ENCODE measurements at places on chromosomes 7 and 10.

GRCh38 chr7:74572301-74572979 lies 85.1 kb upstream of the GTF2I start:
- no peak for DNase-seq

DNA sequence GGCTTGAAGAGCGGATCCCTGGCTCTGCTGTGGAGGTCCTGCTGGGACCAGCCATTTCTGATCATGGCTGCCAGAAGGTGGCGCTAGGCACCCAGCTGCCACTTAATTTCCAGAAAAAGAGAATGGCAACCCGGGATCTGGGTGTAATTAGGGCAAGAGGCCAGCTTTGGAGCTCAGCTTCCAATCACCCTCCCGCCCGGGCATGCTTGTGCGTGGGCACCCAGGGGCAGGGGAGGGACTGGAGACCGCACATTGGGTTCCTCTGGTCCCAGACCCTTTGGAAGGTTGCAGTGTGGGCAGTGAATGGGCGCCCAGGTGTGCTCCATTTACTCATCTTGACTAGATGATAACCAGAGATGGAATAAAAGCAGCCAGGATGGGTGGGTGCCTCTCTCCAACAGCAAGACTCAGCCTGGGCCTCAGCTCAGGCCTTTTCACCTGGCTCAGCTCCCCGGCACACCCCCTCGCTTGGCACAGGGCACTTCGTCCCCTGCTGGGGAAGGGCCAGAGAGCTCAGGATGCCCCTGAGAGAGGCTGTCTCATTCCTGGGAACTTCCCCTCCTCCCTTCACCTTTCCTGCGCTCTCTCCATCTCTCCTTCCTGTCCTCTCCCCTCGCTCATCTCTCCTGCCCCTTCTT lies 14.7 kb downstream of the FAM241B start:
- DNase-seq: no peak

GRCh38 chr7:68288144-68288593 lies 1291.5 kb downstream of the TYW1 start:
- no peak for DNase-seq

DNA sequence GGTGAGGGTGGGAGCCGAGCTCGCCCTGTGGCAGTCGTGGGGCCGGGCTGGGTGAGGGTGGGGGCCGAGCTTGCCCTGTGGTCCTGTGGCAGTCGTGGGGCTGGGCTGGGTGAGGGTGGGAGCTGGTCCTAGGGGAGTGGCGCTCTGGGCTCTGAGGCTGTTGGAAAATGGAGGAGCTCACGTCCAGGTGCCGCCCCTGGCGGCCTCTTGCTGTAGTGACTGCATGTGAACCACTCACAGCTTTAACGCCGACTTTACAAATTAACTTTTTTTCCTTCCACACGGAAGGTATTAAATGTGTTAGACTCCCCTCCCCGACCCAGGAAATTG lies 312.6 kb downstream of the WDR37 start:
- DNase-seq: peak; percentile 66

DNA sequence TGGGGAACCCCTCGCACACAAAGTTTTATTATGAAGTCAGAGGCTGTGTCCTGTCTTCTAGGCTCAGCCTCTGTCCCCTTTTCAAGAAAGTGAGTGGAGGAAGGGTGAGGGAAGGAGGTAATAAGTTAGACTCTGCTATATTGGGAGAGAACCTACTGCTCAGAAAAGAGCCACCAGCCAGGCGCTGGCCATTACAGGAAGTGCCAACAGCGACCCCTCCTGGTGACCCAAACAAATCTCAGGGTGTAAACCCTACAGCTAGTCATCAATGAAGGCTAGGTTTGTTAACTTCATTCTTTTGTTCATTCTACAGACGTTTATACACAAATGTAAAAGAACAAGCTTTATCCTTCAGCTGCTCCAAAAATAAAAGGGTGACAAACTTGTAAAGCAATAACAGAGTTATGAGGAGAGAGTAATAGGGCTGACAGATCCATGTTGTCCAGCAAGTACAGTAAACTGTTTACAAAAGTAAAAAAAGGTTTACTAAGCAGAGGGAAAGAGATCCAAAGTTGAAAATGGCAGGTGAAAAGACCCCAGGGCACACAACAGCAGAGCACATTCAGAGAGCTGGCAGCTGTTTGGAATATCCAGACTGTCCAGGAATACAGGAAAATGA lies 82.7 kb downstream of the FAM204A start:
- DNase-seq: no peak

- DNase-seq: no peak
Measured at GRCh38 chr10:8084799-8085198, 30.3 kb downstream of the GATA3 start.

DNA sequence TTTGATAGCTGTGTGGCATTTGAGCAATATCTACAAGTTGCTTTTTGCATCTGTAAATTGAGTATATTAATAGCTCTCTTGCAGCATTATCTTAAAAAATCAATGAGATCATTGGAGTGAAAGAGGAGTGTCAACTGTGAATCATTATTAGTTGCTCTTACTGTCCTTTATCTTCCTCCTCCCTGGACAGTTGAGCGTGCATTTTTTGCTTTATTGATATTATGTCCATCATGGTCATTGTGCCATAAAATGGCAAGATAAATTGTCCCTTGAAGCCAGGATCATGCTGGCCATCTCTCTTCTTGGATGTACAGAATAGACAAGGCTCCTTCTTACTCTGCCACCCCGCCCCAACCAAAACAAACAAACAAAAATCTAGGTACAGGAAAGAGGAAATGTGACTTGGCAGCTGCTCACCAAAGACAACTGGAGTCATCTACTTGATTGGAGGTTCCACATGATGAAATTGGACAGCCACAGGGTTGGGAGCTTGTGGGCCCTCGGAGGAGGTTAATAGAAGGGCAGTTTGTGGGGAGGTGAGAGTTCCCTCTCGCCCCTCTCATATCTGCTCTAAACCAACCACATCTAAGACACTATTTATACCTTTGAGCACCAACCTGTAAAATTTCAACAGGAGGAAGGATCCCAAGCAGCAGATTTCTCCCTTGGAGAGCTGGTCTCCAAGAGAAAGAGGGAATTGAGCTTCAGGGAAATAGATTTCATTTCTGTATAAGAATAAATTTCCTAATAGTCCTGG lies 252.7 kb downstream of the SKIDA1 start:
- no peak for DNase-seq

GRCh38 chr10:128812000-128812399 lies 655.0 kb upstream of the MGMT start:
- DNase-seq: no peak

DNA sequence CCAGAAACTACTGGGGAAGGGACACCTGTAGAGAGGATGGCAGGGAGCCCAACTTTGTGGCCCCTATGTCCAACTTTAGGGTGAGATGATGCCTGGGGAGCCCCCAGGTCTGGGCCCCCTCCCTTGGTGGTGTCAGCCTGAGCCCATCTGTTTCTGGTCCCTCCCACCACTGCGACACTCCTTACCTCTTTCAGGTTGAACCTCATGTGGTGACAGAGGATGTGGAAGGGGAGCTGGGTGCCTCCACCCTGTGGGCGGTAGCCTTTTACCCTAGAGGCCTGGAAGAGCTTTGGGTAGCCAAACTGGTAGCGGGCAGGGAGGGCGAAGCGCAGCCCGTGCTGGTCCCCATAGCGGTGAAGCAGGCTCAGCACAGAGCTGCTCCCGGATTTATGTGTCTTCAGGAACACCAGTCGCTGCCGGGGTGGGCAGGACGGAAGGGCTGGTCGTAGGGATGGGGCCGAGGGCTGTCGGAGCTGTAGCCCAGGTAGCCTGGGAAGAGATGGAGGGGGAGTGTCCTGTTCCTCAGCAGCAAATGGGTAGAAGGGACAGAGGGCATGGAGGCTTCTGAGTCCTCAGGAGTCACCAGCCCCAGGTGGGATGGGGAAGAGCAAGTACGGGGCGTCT lies 2.0 kb downstream of the GAL3ST4 start:
- no peak for DNase-seq

DNA sequence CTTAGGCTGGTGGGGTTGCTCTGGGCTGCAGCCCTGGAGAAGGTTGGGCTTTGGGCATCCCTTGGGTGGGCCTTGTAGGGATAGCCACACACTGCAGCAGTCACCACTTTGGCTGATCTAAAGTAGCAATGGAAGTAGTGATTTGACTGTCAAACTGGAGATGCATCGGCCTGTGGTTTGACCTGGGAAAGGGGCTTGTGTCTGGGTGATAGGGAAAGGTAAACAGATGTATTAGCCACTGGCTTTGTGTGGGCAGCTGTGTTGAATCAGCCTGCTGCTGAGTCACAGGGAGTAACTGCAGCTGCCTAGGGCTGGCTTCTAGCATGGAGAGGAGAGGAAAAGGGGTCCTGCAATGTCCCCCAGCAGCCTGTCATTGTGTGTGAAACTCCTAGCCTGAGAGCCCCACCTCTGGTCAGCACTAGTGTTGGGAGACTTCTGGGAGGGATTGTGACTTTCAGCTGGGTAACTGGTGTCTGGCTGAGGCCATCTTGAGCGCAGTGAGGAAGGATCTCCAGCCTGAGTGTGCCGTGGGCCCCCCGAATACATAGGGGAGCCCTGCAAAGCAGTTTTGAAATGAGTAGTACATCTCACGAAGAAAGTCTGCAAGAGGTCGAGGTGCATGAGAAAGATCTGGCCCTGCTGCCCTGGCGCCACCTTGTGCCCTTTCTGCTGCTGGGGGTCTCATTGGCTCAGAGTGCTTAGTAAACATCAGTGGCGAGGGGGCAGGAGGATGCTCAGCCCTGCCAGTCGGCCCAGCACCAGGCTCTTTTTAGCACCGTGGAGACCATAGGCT lies 117.3 kb downstream of the FANK1 start:
- no peak for DNase-seq

DNA sequence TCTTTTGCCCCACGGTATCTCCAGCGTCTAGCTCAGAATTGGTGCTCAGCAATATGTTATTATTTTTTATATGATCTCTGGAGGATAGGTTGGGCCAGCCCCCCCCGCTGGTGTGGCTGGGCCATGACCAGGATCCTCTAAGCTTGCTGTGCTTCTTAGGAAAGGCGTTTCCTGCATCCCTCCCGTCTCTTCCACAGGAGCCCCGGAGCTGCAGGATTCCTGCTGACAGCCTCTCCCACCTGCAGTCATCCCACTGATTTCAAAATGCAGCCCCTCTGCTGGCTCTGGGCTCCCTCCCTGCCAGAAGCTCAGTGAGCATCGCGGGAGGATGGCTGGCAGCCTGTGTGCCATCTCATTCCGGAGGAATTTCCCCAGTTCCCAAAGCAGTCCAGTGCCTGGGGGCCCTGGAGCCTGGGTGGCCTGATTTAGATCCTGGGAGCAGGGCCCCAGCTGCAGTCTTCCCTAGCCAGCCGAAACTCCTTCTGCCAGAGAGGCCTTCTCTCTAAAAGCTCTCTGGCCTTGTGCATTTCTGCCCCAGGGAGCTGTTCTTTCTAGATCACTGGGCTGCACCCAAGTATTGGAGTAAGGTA lies 21.8 kb upstream of the GOLGA7B start:
- DNase-seq: no peak

DNA sequence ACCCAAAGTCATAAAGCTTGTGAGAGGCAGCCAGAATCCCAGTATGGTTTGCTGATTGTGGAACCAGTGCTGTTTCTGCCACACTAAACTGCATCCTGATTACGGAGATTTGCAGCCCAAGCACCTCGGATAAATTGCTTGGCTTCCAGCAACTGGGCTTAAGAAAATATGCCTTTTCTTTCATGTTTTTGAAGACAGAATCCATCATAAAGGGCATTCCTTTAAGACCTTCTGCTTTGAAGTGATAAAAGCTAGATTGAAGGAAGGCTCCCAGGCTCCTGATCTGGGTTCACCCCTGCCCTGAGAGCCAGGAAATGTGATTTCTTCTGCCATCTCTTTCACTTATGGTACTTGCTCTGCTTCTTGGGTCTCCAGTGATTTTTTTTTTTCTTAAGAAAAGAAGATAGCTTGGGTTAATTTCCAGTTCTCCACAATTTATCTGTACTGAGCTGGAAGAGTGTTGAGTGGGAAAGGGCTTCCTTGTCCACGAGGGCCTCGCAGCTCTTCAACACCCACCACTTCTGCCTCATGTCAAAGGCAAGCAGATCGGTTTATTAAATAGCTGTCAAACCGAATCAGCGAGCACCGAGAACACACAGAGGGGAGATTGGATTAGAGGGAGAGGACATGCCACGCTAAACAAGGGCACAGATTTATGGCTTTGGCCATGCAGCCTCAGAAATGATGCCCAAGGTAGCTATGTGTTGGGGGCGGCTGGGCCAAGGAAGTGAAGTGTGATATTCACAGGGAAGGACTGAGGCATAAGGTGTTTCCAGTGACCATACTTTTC lies 94.9 kb upstream of the TBX20 start:
- peak; percentile 14 for DNase-seq

GRCh38 chr7:55887821-55888247 lies 578 bp downstream of the ZNF713 start:
- DNase-seq: no peak

GRCh38 chr10:72847681-72848080 lies 45.9 kb upstream of the OIT3 start:
- DNase-seq: no peak

DNA sequence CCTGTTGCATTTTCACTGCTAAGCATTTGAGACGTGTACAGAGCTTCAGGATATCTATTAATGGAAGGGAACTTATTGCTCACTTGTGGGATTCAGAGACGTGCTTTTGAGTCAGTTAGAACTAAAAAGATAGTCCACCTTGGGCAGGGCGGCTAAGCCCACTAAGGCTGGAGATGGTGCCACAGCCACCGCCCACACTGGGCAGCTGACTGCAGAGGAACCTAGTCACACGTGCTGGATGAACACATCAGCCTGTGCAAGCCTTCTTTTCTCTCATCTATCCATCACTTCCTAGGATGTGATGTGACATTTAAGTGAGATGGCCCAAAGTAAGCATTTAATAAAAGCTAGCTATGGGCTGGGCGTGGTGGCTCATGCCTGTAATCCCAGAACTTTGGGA lies 78.0 kb downstream of the PTPRE start:
- no peak for DNase-seq

GRCh38 chr7:104206841-104207240 lies 972 bp downstream of the ORC5 start:
- DNase-seq: no peak

DNA sequence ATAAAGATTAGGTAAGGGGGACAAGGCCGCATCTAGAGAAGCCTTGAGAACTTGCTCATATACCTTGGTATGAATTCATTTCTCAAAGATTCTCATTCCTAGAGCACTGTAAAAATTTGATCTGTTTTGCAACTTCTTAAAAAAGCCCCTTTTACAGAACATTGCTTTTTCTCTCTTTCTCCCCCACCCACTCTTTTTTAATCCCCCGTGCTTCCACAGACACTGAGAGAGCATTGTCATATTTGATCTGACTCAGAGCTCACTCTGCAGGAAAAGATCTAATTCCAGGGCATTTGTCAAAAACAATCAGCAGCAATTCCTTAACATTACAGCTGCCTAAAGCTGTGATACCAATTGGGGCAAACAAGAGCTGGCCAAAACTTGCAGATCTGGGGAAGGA lies 92.0 kb downstream of the ARHGAP22 start:
- no peak for DNase-seq

Data from coronary artery (tissue), 2 donors.